Stimulated activated CD8-positive, alpha-beta memory T cell treated with anti-CD3 and anti-CD28 coated beads, Interleukin-4, amount 100 ng/mL, for 48 hours (primary cell): ENCODE measurements at places on chromosomes 7 and 10.

- DNase-seq, result no peak
Observed at GRCh38 chr10:44895280-44895679, 15.9 kb upstream of the TMEM72 start.

GRCh38 chr10:117476716-117477115 is 65.8 kb upstream of the EMX2 start:
- no peak for DNase-seq

DNA sequence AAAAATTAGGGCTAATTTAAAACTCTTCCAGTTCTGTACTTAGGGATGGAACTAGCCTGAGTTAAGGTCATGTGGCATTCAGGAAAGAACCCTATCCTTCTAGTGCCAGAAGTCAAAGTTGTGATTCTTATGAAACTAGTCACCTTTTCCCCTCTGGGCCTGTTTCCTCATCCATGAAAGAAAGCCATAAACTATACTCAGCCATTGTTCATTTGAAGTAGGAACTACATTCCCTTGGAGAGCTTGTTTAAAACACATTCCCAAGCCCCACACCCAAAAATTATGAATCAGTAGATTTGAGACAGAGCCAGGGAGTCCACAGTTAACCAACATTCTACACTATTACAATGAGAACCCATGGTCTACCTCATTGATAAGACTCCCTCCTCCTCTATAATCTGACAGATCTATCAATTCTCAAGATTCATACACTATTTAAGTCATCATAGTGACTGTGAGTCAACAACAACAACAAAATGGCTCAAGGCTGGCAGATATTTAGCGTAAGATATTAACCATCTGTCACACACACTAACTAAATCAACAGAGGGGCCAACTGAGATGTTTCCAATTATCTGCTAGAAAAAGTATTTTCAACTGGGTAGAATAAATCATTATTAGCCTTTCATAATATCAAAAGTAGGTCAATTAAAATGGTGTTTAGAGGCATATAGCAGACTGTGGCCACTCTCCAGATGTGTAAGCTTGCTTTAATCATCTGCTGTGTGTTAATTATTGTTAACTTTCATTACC is 102.3 kb downstream of the SLC25A13 start:
- DNase-seq, result no peak

DNA sequence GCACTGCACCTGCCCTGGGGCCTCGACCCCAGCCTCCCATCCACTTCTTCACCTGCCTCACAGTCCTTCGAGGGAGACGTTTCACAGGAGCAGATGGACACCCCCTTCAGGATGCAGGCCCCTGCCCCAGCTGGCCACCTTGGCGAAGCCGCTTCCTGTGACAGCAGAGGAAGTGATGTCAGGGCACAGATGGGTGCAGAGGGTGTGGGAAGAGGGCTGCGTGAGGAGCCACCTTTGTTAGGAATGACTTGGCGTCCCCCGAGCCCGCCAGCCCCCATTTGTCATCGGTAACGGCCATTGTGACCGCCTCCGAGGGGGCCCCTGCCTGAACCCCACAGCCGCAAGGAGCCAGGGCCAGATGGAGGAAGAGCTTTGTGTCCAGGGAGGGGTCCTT is 47.4 kb upstream of the SLC29A3 start:
- no peak for DNase-seq

GRCh38 chr7:151786936-151787335 is 90.0 kb downstream of the PRKAG2 start:
- DNase-seq, result no peak

DNA sequence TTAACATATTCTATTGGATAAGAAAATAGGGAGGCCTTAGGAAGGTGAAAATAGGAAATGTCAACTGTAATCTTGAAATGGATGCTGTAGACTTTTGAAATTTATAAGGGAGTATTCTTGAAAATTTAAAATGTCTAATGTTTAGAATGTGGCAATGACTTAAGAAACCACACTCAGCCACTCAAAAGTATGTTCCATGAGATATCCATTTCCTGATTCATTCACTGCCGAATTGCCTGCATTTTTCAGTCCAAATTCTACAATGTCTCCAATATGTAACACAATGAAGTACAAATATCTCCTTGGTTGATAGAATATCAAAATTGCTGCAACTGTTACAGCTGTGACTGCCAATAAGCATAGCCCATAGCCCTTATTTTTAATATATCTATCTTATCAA is 25.9 kb downstream of the PRKG1 start:
- DNase-seq, result no peak

GRCh38 chr7:32256811-32257210 is 186.6 kb upstream of the PDE1C start:
- DNase-seq, result no peak

DNA sequence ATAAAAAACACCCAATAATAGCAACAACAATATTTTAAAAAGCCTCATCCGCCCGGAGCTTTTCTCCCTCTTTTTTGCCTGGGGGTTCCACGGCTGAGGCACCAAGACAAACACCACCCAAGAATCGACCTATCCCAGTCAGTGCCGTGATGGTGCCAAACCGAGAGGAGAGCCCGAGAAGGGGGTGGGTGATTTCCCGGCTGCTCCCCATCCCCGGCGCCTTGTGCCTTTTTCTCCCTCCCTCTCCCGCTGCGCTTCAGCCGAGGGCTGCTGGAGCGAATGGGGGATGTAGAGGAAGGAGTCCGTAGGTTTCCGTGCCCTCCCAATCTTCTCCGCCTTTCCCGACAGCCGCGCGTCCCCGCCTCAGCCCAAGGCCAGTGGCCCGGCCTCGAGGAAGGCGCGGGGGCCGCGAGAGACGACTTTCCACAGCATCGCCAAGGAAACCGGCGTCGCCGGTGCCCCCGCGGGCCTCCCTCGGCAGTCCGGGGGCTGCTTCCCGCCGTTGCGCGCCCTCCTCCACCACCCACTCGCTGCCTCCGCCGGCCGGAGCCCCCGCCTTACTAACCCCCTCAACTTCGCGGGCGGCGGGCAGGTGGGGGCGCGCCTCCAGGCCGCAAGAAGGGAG is 1.3 kb downstream of the EGR2 start:
- no peak for DNase-seq

- no peak for DNase-seq
Observed at GRCh38 chr10:91247360-91248111, 27.1 kb downstream of the PCGF5 start.

DNA sequence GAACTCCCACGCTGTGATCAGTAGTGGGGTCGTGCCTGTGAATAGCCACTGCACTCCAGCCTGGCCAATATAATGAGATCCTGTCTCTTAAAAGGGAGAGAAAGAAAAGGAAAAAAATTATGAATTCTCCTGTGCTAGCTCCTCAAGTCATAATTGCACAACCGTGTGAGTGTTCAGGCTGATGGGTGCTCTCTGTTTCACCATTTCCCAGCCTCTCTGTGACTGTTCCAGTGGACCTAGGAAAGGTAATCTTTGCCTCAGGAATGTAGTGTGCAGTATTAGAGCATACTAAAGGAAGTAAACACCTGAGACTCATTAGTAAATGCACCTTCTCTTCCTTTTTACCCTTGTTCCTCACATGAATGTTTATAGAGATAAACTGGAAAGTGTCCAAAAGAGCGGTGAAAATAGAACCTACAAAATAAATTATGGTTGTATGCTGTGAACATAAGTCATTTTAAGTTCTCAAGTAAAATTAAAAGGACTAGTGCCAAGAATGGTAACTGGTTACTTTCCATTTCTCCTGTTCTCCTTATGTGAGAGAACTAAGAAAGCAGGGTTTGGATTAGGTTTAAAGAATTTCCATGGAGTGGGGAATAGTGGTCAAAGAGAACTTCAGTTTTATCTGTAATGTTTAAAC is 42.7 kb downstream of the INPP5F start:
- DNase-seq, result no peak

DNA sequence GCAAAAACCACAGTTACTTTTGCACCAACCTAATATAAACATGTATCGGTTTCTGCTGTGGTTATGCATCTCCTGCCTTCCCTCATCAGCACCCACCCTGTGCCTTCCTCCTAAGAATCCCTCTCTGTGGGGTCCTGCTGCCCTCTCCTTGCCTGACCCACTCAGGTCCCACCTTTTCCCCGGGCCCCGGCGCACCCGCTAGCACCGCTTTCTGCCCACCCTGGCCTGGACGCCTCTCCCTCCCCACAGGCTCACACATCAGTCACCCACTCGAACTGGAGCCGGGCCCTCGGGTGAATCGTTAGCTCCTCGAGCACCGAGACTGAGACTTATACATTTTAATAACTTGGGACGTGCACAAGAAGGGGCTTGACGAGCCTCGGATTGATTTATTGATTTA is 110.5 kb downstream of the ADARB2 start:
- no peak for DNase-seq

GRCh38 chr10:11279314-11279713 is 261.6 kb downstream of the CELF2 start:
- no peak for DNase-seq

DNA sequence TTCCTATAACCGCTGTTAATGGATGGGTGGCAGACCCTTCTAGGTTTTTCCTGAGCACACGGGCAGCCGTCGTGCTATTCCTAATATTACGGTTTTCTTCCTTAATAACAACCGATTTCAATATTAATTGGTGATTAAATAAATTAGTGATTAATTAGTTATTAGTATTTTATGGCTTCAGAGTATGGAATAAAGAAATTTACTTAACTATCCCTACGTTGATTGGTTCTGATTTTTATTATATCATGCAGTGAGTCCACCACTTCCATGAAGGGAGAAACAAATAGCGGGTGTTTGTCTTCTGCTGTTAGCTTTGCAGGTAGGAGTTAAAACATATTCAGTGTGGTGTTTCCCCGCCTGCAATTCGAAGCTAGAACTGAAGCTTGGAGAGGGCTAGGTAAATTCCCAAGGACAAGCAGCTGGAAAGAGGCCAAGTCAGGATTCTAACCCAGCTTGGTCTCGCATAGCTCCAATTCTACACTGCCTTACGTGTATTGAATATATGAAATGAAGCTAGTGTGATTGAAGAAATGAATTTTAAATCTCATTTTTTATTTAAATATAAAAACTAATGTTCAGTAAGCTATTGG is 928 bp upstream of the CSTF2T start:
- no peak for DNase-seq

GRCh38 chr10:115710136-115710535 is 562.9 kb downstream of the GFRA1 start:
- no peak for DNase-seq

GRCh38 chr10:83023662-83024061 is 1115.6 kb upstream of the GHITM start:
- DNase-seq, result no peak

- DNase-seq, result no peak
Observed at GRCh38 chr7:7175075-7175695, 7.2 kb upstream of the C1GALT1 start.

GRCh38 chr10:8235253-8236027 is 181.0 kb downstream of the GATA3 start:
- DNase-seq, result no peak

- DNase-seq, result peak; percentile 89
Observed at GRCh38 chr7:44977304-44977958, 1.4 kb downstream of the MYO1G start.

DNA sequence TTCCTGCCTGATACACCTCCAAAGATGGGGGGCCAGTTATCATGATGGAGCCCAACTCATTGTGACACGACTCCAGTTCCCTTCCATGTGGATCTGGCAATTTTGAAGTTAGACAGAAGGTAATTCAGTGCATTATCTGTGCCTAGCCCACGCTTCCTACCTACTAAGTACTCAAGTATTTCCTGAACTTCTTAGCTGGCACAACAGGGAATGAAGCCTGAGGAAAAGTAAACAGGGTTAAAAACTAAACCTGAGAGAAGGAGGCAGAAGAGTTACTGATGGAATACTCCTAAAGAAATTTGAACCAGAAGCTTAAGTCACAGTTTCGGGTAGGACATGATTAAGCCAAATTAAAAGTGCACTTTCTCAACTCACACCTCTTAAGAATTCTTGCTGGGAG is 1.1 kb upstream of the SEC31B start:
- DNase-seq, result no peak

GRCh38 chr10:25245165-25245564 is 70.4 kb downstream of the GPR158 start:
- no peak for DNase-seq

DNA sequence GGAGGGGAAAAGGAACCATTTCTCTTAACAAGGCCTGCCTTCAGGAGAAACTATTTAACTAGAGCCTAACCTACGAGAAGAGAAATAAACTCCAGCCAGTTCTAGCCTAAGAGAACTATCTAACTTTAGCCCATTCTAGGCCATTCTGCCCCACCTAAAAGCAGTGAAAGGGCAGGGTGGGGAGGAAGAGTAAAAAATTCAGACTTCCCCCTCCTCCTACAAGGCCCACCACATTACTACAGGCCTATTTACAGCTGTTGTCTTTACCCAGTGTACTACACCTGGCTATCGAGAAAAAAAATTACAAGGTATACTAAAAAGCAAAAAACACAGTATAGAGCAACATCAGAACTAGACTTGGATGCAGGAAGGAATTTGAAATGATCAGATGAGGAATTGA is 93.0 kb downstream of the KMT2C start:
- DNase-seq, result no peak

DNA sequence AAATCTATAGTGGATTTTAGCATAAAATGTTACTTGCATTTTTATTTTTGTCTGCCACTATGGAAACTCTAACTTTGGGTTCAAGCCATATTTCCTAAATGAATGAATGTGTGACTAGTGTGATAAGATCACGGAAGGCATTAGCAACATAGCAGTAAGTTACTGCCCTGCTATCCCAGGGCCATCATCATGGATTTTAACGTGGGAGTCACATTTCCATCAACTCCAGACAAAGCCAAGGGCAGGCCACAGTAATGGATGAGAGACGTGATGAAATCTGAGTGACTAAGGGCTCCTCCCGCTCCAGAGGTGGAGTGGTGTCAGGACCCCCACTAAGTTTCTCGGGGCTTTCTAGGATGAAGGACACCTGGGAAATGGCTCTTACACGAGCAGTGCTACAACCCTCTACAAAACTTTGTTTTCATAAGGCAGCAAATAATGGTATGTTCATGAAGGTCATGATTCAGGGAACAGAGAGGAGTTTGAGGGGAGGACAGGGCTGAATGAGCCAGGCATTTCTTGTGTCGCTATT is 34.3 kb downstream of the C10orf120 start:
- DNase-seq, result no peak

- DNase-seq, result no peak
Observed at GRCh38 chr10:99013885-99014284, 221.8 kb downstream of the HPSE2 start.

DNA sequence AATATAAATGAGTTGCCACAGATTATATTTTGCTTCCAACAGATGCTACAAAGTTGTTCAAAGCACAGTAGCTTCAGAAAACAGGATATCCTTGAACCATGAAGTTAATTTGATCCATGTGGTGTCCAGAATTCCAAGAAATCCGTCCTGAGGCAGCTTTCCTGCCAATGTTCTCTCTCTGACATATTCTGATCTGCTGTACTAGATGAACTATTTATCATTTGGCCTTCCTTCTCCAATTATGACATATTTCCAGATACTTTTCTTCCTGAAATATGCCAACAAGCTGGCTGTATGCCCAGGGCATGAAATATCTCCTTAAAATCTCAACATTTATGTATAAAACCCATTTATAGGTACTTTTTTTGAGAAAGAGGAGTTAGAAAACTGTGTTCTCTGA is 141.1 kb downstream of the SPAG6 start:
- no peak for DNase-seq

DNA sequence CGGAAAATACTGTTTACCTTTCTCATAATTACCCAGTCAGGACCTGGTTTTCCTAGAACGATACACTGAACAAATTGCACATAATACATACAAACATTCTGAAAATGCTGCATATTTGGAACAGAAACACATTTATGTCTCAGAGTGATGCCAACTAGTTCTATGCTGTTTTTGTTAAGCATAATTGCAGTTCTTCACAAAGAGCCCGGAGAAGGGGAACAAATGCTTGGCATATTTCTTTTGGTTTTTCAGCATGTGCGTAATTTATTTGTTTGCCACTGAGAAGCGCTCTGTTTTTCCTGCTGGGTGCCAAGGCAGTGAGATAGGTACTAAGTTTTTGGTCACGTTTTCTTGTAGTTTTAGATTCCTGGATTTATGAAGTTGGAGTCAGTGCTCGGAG is 181.0 kb upstream of the MDFIC start:
- no peak for DNase-seq
